ENCODE measurements at places on chromosomes 3 and 15. TPM values are rescaled to one million over a fixed set of nuclear protein-coding genes. Genes with fewer than 3 reads are reported as not detected.

NISCH gene
- total RNA-seq: 11.4 TPM

ZNF280D gene
- total RNA-seq: 12.6 TPM

C3orf85 gene
- total RNA-seq: not detected

EPHB3 gene
- total RNA-seq: 0.17 TPM

TRIM42 gene
- total RNA-seq: not detected

SSR3 gene
- total RNA-seq: 206 TPM

C3orf20 gene
- 0.08 TPM for total RNA-seq

SLC51A gene
- not detected for total RNA-seq

CCDC191 gene
- total RNA-seq: 1.4 TPM

ZNF106 gene
- 11.3 TPM for total RNA-seq

FRMD4B gene
- total RNA-seq: 0.93 TPM

ADAMTS7 gene
- total RNA-seq: 11.0 TPM

ABTB1 gene
- total RNA-seq: 19.4 TPM

CISH gene
- total RNA-seq: 0.52 TPM

CKMT1B gene
- 1.9 TPM for total RNA-seq

SOX14 gene
- total RNA-seq: not detected

GOLGA6A gene
- total RNA-seq: 0.12 TPM

FBXL2 gene
- 7.4 TPM for total RNA-seq

PLXNB1 gene
- 19.1 TPM for total RNA-seq

SCN10A gene
- not detected for total RNA-seq

CRABP1 gene
- total RNA-seq: 0.68 TPM

PLAAT1 gene
- 0.13 TPM for total RNA-seq

GOLGA8A gene
- total RNA-seq: 8.4 TPM

LTF gene
- not detected for total RNA-seq

RARRES1 gene
- 6.8 TPM for total RNA-seq

ENTPD3 gene
- total RNA-seq: 0.03 TPM

TYRO3 gene
- total RNA-seq: 16.7 TPM

EOMES gene
- 0.63 TPM for total RNA-seq

CCR9 gene
- total RNA-seq: 0.03 TPM

DNASE1L3 gene
- total RNA-seq: not detected

ROPN1 gene
- not detected for total RNA-seq

SLC22A14 gene
- total RNA-seq: 0.05 TPM

CLDN1 gene
- 19.6 TPM for total RNA-seq

PDCD6IP gene
- total RNA-seq: 152 TPM

AMT gene
- total RNA-seq: 0.38 TPM

PIERCE2 gene
- total RNA-seq: 4.1 TPM

TUBGCP4 gene
- 5.1 TPM for total RNA-seq

CCR8 gene
- not detected for total RNA-seq

BLOC1S6 gene
- 15.0 TPM for total RNA-seq

CPN2 gene
- not detected for total RNA-seq

CCDC39 gene
- not detected for total RNA-seq
